ENCODE measurements at places on chromosomes 4 and X.

DNA sequence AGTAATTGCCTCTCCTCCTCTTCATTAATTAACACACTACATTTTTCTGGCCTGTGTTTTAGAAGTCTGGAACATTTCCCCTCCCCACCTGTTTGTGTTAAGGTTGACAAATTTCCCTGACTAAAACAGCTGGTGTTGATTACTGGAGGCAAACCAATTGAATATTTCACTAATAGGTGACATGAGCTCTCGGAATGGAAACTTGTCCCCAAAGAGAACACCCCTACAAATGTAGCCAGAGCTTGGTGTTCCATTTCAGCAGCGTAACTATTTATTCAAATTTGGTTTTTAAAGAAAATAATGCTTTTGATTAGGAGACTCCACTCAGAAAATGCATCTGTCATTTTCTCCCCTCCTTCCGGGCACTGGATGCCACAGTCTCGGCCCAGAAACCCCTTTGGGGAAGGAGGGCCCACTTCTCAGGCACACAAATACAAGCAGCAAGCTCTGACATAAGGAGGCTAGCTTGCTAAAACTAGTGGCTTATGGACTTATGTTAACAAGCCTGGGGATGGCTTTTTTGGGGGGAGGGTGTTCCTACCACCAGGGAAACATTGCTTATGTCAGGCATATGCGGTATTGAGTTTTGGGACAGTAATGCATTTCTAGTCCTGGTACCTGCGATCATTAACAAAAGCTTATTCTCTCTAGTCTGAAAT is 2.2 kb downstream of the RNF150 start:
- no peak for DNase-seq

- DNase-seq, result no peak
Measured at GRCh38 chrX:30576881-30577280, 685 bp downstream of the TASL start.

DNA sequence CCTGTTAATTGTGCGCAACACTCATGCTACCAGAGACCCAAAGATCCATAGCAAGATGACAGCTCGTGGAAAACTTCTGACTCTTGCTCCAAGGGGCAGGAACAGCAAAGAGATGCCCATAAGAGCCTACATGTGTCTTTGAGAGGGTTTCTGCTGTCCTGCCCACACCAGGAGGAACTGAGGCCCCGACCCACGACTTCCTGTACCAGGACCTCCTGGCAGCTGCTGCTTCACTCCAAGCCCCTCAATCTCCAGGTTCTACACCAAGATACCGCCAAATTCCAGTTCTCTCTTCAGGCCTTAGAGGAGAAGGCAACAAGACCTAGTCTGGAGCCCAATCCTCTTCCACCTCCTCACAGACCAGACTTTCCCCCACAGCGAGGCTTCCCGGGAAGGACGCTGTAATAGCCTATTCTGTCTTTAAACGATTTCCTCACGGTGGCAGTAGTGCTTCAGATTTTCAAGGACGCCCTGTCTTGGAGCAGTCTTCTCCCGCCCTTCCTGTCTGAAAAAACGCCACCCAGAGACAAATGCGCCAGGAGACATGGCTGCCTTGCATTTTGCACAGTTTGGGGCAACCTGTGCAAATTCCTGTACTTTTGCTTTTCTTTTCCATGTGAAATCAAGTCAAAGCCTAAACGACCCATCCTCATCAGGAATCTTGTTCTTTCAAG is 230.2 kb upstream of the STK26 start:
- peak; percentile 70 for DNase-seq

- no peak for DNase-seq
Measured at GRCh38 chrX:43733699-43734098, 77.6 kb downstream of the MAOA start.

DNA sequence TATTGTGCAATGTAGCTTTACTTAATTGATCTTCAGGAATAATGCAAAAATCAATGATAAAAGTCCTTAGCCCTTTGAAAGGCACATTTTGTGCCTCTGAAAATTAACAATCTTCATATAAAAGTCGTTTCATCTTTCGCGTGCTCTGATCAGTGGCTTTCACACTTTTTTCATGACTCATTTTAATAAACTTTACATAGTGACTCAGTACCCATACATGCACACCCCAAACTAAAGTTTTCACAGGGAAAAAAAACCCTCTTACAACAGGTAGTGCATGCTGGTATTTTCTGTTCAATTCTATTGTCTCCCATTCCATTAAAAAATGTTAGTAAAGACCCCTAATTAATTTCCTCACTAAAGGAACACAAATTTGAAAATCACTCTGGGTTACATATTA is 21.5 kb downstream of the RWDD4 start:
- DNase-seq, result no peak

DNA sequence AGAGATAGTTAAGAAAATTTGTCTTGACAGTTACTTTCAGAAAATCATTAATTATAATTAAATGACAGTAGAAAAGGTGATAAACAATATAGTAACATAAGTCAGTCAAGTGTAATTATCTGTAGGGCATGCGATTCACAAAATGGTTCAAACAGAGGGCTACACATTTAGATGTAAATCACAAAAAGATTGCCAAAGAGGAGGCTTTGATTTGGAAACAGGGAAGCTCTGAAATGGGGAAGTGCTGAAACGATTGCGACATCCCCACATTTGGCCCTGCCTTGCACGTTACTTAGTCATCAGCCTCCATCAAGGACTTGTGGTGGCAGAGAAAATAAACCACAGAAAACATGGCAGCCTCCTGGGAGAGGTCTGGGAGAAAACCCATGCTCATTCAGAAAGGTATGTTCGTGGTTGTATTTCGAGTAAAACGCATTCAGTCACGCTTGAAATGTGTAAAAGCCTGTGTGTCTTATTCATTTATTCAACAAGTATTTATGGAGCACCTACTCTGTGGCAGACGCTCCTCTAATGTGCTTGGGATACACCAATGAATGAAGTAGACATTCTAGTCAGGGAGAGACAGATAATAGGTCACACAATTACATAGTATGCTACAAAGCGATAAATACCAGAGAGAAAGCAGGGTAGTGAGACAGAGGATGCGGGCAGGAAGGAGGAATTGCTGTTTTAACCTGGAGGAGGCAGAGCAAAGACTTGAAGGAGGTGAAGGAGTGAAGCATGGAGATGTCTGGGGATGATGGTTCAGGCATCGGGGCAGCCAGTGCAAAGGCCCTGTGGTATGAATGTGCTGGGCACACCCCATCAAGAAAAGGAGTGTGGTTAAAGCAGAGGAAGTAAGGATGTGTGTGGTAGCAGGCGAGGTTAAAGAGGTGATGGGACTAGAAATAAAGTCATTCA is 7.8 kb downstream of the RBM47 start:
- DNase-seq, result no peak

- DNase-seq, result no peak
Measured at GRCh38 chr4:28211676-28212470, 1351.2 kb downstream of the STIM2 start.

DNA sequence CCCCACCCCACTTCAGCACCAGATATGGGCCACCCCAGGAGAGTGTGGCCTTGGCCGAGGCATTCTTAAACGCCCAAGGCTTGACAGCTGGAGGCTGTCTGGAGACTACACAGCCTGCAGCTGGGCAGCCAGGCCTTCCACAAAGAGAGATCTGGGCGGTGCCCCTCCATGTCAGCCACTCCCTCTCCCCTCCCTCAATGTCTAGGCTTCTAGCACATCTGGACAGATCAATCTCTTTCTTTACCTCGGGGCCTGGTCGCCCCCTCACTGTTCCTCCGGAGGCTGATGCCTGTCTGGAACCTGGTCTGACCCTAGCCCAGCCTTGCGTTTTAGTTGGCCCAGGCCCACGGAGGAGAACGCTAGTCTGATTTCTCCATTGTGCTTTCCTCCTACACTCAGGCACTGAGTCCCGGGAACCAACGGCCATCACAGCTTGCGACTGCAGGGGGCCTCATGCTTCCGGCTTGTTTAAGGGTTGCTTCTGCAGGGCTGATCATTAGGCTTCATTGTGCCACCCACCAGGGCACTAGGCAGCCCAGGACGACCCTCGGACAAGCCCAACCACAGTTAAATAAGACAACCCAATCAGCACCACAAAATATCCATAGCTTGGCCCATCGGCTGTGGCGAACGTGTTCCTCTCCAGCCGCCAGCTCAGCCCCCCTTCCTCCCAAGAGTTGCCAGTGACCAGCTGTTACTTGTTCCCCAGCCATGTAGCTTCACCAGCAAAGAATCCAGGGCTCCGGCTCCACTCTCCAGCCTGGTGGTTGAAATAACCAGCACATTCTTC is 200.6 kb downstream of the BCOR start:
- no peak for DNase-seq

DNA sequence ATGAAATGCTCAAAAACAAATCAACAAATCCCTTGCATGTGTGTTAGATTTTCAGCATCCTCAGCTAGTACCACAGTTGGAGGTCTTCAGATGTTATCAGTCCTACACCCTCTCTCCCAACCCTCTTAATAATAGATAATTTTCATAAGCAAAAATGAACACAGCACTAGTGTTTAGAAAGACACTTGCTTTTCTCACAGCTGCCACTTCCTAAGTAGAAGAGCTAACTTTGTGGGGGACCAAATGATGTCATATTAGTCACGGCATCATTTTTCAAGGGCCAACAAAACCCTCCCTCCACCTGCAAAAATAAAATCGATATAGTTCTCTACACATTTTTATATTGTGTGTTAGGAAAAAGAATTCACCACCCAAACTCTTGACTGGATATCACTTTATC is 163.5 kb upstream of the GYPA start:
- DNase-seq, result no peak

- DNase-seq, result no peak
Measured at GRCh38 chrX:148457279-148457678, 43.1 kb upstream of the AFF2 start.

DNA sequence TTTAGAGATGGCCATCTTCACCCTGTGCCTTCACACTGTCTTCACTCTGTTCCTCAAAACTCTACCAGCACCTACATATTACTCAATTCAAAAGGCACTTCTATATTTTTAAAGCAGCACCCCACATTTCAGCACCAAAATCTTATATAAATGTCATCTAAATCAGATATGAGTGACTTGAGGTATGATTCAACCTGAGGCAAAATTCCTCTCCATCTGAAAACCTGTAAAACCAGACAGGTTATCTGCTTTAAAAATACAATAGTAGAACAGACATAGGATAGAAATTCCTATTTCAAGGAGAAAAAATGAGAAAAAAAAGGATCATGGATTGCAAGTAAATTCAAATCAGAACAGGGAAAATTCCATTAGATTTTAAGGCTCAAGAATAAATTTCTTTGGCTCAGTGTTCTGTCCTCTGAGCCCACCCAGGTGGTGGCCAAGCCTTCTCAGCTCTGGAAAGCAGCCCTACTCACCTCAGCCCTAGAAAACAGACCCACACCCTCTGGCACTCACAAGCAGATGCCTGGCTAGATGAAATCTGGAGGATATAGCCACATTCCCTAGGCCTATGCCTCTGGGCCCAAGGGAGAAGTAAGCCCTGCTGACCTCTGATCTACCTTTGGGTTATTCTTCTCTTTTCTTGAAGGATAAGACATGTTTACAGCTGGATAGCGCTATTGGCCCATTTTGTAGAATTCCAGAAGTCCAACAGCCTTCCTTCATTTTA is 240.4 kb upstream of the ZCCHC13 start:
- DNase-seq, result no peak
